ENCODE measurements at places on chromosomes 1 and 21.

DNA sequence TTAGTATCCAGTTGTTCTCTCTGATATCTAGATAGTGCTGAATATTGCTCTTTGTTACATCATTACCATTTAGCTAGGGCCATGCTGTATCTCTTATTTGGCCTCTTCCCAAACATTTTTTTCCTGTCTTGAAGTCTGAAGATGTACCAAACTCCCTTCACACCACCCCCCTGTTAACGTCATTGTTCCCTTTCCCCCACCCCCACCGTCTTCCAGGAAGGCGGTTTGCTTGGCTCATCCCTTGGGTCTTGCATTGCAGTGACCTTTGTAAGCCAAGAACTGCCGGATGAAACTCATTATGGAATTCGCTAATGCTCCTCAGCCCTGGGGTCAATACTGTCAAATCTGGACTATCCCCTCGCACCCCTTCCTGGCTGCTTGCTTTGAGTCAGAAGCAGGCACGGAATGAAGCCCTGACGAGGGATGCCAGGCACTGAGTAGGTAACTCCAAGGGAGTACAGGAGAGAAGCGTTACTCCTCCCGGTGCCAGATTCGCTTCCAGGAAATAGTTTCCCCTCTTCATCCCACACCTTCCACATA lies 283.1 kb downstream of the TM2D1 start:
- no peak for DNase-seq

GRCh38 chr1:173418107-173418985 lies 58.8 kb upstream of the PRDX6 start:
- DNase-seq: no peak

GRCh38 chr1:90339811-90340210 lies 344.9 kb downstream of the ZNF326 start:
- no peak for DNase-seq

DNA sequence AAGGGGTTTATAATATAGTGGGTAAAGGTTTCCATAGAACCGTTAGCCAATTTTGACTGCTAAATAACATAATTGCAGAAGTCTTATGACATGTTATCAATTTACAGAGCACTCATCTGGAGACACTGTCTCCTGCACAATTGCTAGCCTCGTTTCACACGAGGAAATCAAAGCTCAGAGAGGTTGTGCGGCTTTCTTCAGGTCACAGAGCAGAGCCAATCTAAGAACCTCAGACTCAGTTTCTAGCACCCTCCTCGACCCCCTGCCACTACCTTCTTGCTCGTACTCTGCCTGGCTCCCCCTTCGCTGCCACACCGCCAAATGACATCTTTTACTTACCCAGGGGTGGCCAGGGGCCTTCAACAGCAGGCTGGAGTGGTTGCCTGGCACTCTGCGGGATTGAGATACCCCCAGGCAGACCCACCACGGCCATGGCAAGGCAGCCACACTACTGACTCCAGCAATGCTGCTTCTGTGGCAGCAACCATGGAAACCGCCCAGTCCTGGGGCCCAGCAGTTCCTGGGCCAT lies 16.0 kb upstream of the CASZ1 start:
- DNase-seq: no peak

DNA sequence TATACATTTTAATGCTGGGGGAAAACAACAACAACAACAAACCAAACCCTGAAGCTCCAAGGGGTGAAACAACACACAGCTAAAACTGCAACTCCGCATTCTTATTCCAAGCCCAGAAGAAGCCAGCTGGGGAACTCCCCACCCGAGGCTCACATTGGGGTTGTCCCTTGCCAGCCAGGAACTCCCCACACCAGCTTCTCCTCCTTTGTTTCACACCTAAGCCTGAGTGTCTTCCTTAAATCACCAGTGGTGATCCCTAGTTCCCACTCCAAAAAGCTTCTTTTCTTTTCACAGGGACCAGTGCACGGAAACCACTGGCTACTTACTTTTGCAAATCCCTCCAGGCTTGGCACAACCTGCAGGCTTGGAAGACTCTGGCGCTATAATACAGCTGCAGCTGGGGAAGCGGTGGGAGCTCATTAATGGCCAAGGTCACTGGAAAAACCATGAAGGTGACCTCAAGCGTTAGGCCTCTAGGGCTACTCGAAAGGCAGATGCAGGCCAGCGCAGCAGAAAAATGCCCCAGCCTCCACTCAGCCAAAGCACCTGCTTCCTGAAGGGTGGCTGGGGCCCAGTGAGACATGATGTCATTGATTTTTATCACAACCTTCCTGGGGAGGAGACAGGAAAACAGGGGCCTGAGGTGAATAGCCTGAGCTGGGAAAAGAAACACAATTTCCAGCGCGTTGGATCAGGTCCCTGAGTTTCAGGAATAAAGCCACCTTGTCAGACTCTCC lies 40.1 kb downstream of the TLR5 start:
- DNase-seq: peak; percentile 10

GRCh38 chr1:174954073-174954460 lies 45.7 kb upstream of the CACYBP start:
- peak; percentile 70 for DNase-seq

DNA sequence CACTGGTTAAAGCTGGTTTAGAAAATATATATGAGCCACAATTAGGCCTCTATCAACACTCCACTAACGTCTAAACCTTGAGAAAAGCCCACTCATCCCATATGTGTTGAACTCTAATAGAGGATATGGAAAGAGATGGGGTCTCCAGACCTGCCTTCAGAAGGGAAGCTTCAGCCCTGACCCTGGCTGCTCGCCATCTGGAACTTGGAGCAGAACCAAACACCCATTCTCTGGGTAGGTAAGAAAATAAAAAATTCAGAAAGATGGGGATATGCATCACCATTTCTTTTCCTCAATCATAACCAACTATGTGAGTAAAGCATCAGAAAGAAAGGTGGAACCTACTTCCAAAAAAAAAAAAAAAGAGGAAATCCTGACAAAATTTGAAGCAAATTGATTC lies 666.2 kb downstream of the PTPRC start:
- no peak for DNase-seq

DNA sequence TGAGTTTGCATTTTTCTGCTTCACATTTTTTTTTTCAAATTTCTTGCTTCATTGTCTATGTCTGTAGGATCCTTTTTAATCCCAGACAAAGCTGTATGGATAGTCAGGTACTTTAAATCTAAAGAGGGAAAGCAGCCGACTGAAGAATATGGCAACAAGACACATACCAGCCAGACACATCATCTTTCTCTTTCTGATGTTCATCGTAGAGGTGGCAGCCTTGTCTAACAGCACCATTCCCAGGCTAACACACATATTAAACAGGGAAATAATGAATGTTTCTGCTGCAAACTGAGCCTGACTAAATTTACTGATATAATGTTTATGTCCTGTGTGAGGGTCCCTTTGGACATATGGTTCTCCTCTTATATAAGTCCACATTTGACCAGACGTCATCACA lies 3.7 kb upstream of the TEKT2 start:
- DNase-seq: no peak

- no peak for DNase-seq
These were observed 18.5 kb downstream of the CHIT1 start for GRCh38 chr1:203210988-203211387.

DNA sequence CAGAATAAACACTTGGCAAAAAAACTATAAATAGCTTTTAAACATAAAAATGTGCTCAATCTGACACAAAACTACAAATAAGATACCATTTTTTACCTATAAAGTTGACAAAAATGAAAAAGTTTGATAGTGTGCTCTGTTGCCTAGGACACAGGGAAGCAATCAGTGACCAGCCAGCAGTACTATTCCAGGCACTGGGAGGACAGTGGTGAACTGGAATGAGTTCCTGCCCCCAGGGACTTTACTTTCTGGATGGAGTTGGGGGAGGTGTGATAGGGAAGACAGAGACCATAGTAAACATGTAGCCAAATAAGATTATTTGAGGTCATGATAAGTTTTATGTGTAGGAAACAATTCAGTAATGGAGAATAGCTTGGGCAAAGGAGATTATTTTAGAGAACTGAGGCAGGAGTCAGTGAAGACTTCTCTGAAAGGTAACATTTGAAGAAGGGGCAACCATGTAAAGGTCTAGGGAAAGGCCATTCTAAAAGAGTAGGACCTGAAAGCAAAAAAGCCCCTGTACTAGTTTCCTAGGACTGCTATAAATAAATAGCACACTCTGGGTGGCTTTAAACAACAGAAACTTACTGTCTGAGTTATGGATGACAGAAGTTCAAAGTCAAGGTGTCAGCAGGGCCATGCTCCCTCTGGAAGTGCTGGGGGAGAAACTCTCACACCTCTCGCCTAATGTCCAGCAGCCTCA lies 42.0 kb downstream of the EEIG2 start:
- DNase-seq: no peak

GRCh38 chr1:200410566-200410878 lies 686 bp upstream of the ZNF281 start:
- peak; percentile 69 for DNase-seq

- peak; percentile 26 for DNase-seq
These were observed 157.7 kb downstream of the TOMM20 start for GRCh38 chr1:234970731-234971476.
